Hematopoietic multipotent progenitor cell treated with erythropoietin and hydrocortisone succinate and interleukin-3 and kit ligand, for 4 days (in vitro differentiated cells): ENCODE measurements at places on chromosomes 4 and X.

GRCh38 chr4:80202741-80203553 is 5.6 kb downstream of the PRDM8 start:
- peak; percentile 84 for DNase-seq

DNA sequence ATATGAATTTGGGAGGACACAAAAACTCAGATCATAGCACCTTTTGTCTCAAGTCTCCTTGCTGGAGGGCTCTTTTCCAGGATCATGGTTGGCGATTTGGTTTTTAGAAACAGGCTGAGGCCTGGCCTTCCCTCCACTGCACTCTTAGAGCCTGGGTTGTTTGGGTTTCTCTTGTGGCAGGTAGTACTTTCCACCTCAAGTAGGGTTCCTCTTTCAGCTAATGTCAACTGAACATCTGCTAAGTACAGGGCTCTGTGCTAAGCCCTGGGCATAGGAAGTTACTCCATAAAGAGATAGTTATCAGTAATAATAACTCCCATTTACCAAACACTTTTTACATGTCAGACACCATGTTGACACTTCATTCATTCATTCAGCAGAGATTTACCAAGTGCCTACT is 28.2 kb upstream of the APLN start:
- peak; percentile 7 for DNase-seq

DNA sequence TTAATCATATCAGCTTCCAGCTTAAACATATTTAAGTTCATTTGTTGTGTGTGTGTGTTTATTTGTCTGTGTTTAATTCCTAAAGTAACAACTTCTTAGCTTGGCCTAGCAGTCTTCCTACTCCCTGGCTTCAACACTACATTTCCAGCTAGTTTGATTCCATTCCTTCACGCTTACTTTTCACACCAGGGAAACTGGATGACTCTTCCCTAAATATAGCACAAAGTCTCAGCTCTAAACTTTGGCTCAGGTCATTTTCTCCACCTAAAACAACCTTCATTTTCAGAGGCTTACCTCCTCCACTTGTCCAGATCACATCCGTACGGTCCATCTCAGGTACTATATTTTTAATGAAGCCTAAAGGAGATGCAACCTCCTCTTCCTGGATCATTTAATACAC is 94.4 kb downstream of the KCTD8 start:
- no peak for DNase-seq

GRCh38 chr4:185092535-185093197 is 50.4 kb upstream of the SLC25A4 start:
- DNase-seq: peak; percentile 14

- DNase-seq: peak; percentile 47
These were observed 518 bp downstream of the ARMCX1 start for GRCh38 chrX:101550751-101551379.

DNA sequence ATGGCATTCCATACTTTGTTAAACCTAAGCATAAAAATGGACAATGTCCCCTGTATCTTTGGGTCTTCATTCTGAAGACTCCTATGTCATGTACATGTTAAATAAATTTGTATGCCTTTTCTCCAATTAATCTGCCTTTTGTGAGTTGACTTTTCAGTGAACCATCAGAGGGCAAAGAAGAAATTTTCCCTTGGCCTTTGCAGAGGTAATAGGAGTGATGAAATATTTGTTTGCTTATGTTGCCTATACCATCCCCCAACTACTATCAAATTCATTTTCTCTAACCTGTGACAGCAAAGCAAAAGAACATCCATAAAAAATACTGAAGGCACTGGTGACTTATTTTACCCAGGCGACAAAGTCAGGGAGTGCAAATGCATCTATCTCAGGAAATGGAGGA is 18.2 kb downstream of the NAAA start:
- DNase-seq: no peak

- no peak for DNase-seq
These were observed 112.5 kb downstream of the ANAPC10 start for GRCh38 chr4:144985531-144985930.

- DNase-seq: no peak
These were observed 93.4 kb downstream of the SPCS3 start for GRCh38 chr4:176413171-176413570.

GRCh38 chr4:120749445-120750151 is 172.9 kb downstream of the PRDM5 start:
- DNase-seq: no peak

DNA sequence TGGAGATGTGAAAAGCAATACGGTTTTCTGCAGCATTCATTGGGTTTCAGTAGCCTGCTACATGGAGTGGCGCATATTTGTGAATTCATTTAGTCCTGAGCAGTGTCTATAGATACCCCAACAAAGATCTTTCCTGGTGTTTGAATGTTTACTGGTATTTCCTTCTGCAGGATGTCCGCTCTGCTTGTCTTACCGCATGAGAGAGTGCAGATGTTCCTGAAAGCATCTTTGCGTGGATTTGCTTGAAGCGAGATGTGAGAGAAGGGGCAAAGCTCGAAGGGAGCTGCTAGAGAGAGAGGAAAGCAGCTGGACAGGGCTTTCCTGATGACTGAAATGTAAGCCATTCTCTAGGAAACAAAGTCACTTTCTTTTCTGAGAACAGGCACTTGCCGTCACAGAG is 40.9 kb upstream of the GYPA start:
- no peak for DNase-seq
